ENCODE measurements at places on chromosomes 6 and 20.
A peak's percentile ranks its signal among the peaks of the same experiment; 100 is the strongest.

GRCh38 chr20:23435626-23436539 is 3.6 kb upstream of the CSTL1 start:
- no peak for DNase-seq

DNA sequence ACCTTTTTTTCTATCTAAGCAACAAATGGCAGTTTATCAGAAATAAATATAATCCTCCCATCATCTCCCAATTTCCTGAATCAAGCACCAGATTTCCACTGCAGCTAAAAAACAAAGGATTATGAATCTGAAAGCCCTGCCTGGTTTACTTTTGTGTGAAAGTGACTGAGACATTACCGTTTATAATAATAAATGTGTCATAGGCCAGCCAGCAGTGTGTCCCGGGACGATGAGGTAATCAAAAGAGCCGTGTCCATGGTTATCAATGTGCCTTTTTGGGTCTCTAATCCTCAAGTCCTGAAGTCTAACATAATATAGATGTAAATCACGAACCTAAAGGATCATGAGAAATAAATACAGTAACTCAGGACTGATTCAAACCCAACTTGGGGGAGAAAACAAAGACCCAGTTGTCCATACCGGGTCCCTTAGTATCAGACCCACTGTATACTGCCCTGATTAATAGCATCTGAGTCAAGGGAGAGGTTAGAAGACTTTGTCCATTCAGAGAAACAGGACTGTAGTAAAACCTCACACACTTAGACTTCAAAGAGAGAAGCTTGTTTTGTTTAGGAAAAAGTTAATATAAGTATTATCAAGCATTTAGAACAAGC is 149.1 kb downstream of the SASH1 start:
- DNase-seq: no peak

DNA sequence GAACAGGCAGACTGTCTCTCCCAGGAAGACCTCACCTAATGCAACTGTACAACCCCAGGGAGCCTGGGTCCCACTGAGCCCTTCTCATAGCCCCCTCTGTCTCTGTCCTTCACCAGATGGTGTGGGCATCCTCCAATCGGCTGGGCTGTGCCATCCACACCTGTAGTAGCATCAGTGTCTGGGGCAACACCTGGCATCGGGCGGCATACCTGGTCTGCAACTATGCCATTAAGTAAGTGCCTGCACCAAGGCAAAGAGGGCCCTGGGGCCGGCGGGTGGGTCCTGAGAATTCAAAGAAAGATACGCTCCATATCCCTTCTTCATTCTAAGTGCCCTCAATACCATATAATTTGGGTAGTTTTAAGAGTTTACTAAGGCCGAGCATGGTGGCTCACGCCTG is 8.3 kb downstream of the R3HDML start:
- no peak for DNase-seq

GRCh38 chr6:6942831-6943230 is 164.9 kb upstream of the RREB1 start:
- no peak for DNase-seq

GRCh38 chr20:48364688-48365421 is 462.9 kb downstream of the PREX1 start:
- DNase-seq: no peak

DNA sequence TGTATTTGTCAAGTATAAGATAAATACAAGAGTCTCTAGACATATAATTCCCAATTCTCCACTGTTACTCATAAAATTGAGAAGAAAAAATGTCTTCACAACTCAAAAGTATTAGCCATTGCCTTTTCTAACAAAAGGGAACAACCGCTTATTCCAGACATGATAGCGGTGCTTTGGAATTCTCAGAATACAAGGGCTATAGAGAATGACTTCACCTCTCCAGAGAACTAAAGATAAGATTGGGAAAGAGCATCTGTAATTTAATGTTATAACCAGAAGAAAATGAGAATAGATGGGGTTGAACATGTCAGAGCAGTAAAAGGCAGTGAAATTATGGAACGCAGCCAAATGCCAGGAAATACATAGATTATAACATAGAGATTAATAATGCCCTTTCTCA is 730.8 kb downstream of the C6orf118 start:
- no peak for DNase-seq

GRCh38 chr6:144179828-144180227 is 29.5 kb downstream of the STX11 start:
- DNase-seq: no peak

- no peak for DNase-seq
Measured at GRCh38 chr20:47673671-47673955, 111.7 kb downstream of the SULF2 start.

DNA sequence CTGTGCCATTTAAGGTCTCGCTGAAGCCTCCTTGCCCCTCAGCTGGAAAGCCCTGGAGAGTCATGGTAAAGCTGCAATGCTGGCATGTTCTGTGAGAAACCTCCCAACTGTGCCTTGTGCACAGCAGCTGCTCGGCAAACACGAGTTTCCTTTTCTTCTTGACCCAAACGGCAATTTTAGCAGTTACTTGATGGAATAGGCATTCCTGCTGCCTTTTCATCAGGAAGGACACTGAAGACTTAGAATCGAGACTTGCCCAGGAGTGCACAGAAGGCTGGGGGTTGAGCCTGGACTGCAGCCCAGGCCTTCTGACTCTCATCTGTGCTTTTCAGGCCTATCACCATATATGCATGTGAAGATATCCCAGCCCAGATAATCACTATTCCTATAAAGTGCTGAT is 28.7 kb upstream of the CLDN20 start:
- DNase-seq: no peak

- peak; percentile 45 for DNase-seq
Measured at GRCh38 chr6:152552616-152553209, 84.4 kb downstream of the SYNE1 start.

DNA sequence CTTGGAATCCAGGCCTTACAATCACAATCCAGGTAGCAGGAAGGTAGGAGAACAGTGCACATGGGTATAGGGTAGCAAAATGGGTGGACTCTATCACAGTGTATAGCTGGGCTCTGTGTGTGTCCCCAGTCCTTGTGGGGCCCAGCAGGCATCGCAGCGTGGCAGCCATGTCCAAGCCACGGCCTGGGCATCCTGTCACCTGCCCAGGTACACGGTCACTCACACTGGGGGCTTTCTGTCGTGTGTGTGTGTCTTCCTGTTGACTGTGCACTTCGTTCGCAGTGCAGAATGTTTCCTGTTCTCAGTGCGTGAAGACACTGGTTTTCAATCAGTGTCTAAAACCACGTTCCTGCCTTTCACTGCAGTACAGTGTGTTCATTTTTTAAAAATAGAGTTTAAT is 523.2 kb upstream of the JARID2 start:
- no peak for DNase-seq

DNA sequence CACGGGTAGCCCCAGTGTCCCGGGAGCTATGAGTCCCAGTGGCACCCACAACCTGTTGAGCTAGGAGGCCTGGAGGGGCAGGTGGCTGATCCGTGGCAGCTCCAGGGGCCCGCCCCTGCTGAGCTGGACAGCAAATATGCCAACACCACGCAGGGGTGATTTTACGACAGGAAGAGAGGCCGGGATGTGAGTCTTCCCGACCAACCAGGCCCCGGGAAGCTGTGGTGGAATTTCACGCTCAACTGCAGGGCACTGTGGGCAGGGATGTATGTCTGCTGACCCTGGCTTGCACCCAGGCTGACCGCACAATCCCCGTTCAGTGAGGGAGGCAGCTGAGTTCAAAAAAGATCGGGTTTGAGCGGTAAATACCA is 183.9 kb downstream of the ERMARD start:
- DNase-seq: no peak

DNA sequence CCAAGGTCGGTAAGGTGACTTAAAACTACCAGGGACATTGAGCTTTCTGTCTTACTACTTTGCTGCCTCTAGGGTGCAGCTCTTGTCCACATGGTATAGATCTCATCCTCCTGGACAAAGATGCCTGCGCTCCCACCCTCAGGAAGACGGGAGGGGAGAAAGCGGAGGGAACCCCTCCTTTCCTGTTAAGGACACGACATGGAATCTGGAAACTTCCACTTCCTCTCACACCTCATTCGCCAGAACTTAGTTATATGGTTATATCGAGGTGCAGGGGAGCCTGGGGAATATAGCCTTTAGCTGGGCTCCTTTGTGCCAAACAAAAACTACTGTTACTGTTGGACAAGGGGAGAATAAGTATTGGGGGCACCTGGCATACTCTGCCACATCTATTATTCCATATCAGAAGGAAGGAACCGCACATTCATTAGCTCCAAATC is 224.3 kb upstream of the TSHZ2 start:
- no peak for DNase-seq
